ENCODE measurements at places on chromosomes 7 and 10.

DNA sequence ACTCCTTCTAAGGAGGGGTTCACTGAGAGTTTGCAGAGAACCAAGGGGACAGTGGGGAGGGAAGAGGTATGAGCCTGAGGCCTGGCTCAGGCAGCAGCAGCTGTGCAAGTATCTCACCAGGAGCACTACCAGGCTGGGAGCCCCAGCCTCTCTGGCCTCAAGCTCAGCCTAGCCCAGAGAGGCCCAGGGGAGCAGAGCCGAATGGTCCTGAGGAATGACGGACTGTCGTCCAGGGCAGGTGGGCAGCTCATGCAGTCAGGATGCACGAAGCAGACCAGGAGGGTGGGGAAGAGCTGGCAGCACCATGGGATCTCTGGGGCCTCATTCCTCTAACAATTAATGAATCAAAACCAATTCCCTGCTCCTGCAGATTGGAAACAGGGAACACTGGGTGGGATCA lies 151.5 kb downstream of the GRID1 start:
- no peak for DNase-seq

DNA sequence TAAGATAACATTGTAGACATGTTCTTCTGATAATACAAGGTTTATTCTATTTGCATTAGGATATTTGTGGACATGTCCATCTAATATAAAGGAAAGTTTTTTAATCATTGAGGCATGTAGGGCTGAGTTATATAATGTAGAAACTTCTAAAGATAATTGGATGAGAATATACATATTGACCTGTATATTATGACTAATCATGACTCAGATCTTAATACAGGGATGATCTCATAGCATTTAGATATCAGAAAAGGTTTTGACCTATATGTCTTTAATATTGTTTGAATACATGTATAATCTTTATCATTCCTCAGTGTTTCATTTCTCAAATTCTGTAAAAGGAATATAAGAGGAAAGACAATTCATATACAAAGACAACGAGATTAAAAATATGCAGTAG lies 39.2 kb downstream of the CD36 start:
- no peak for DNase-seq

- DNase-seq, result no peak
Observed at GRCh38 chr10:50501924-50502452, 121.8 kb downstream of the SGMS1 start.

DNA sequence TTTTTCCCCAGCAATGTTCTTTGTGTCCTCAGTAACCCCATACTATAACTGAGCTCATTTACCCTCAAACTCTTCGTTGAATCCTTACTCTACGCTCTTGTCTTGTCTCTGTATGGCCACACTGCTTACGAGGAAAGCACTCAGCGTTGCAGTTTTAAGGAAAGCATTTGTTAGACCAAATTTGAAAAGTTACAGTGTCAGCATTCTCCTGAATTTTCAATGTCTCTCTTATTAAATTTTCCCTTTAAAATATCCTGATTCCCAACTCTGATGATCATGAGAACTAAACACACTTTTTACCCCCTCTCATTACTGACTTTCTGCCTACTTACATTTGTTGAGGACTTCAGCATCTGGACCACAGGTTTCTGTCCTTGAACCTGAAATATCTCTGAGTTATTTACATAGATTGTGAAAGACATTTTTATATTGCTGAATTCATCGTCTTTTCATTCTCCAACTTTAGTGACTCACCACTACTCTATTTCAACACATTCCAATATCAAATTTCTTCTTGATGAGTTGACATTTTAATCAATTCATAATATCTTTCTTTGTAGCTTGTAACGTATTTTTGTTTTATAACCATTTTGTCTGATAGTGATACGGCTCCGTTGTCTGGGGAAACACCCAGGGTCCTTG lies 19.8 kb upstream of the VWDE start:
- DNase-seq, result no peak

GRCh38 chr10:44386546-44387052 lies 1.7 kb upstream of the CXCL12 start:
- DNase-seq, result peak; percentile 71

GRCh38 chr7:110448918-110449317 lies 642.0 kb upstream of the LRRN3 start:
- DNase-seq, result no peak

DNA sequence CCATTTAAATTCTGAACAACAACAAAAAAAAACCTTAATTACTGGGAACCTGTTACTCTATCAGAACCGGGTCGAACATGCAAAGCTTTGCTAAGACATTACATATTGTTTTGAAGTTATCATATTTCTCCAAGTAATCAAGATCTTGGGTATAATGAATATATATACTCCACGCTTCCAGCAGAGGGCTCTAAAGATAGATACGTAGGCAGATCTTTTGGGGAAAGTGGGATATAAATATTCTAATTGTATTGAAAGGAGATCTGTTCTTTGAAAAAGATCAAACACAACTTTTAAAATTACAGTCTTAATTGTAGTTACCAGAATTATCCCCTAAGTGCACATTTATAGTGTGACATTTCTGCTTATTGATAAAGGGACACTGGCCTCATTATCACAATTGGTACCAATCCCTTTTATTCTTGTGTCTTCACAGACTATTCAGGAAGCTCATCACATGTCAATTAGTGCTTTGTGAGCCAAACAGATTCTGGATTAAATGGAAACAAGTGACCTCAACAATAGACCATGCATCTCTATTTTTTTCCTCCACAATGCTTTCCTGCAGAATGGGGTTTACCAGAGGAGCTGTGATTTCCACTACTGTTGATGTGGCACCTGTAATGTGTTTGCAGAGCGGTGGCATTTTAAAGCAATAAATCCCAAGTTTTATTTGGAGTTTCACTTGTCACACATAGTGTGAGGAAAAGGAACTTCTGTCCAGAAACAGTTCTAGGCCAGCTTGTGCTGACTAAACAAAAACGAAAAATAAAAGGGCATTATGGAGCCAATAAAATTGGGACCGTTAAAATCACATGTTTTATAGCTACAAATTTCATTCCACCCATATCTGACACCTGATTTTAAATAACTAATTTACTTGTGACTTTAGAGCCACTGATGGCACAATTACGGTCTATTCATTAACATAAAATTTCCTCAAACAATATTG lies 122.4 kb downstream of the CTTNBP2 start:
- no peak for DNase-seq

- DNase-seq, result no peak
Observed at GRCh38 chr7:100573691-100574361, at the start of gene SAP25. TSS of gene SAP25 (minus strand) at chr7:100573900. CDS start at chr7:100573742, 158 bp downstream.
